ENCODE measurements at places on chromosomes 13 and 19.
A peak's percentile ranks its signal among the peaks of the same experiment; 100 is the strongest.

- DNase-seq = no peak
Measured at GRCh38 chr13:35787937-35788336, 311.4 kb upstream of the MAB21L1 start.

GRCh38 chr19:5974721-5975387 lies 3.1 kb downstream of the RANBP3 start:
- DNase-seq = peak; percentile 67

- no peak for DNase-seq
Measured at GRCh38 chr19:11195681-11196080, 1.7 kb downstream of the KANK2 start.

DNA sequence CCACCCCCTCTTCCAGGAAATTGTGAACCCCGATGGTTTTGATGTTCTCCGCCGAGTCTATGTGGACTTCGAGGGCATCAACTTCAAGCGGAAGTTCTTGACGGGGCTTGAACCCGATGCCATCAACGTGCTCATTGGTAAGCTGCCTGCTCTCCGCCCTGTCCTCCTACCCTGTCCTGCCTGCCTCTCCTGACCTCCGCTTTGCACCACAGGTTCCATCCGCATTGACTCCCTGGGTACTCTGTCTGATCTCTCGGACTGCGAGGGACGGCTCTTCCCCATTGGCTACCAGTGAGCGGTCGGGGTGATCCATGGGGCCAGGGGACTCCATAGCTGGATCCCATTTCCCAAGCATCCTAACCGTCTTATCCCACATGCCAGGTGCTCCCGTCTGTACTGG lies 11.9 kb downstream of the IGFLR1 start:
- peak; percentile 10 for DNase-seq

DNA sequence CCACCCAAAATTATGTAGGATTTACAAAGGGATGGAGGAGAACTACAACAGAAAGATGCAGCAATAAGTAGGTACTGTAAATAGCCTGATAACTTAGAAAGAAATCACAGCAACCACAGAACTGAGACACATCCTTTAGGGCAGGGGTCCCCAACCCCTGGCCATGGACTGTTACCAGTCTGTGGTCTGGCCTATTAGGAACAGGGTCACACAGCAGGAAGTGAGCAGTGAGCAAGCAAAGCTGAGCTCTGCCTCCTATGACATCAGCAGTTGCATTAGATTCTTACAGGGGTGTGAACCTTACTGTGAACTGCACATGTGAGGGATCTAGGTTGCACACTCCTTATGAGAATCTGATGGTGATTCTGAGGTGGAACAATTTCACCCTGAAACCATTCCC lies 997.6 kb downstream of the DIAPH3 start:
- no peak for DNase-seq

DNA sequence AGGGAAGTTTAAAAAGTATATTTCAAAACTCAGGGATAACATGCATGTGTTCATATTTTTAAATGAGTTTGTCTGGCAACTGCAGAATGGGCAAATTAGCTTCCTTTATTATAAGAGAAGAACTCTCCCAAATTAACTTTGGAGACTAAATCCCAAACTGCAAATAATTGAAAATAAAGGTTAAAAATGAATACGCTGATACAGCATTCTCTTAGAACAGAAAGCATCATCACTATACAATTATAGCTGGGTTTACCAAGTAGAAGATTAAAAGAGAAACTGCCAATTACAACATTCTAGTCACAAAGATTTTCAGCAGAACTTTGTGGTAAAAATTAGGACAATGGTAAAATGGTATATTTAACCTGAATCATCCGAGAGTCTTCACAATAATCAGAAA lies 73.3 kb downstream of the OLFM4 start:
- no peak for DNase-seq

DNA sequence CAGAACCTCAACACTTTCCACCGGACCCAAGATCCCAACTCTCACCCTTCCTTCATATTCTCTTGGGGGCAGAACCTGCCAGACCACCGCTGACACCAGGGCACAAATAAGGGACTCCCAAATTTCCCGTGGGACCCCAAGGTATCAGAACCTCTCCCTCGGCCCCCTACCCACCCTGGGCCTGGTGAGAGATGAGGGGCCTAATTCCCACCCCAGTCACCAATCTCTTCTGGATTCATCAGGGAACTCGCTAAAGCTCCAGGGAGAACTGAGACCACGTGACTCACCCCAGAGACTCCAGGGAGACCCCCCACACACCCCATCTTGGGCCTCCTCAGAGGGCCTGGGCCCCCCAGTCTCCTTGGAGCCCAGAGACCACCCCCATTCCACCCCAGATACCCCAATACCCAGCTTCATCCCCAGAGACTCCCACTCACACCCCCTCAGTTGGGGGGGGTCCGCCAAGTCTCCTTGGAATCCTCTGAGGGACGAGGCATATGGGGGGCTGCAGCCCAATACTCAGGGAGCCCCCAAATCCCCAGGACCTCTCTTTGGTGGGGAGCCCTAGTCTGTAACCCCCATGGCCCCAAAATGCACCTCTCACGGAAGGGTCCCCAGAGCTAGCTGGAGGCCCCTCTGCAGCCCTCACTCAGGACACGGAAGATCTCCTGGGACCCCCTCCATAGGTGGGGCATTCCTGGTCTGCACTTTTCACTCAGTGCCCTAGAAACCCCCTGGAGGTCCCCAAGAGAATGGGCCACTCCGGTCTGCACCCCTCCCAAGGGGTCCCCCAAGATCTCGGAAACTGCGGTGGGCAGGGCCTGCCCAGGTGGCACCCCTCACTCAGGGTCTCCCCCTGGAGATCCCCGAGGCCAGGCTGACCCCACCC lies 1.6 kb downstream of the LMNB2 start:
- DNase-seq = no peak

DNA sequence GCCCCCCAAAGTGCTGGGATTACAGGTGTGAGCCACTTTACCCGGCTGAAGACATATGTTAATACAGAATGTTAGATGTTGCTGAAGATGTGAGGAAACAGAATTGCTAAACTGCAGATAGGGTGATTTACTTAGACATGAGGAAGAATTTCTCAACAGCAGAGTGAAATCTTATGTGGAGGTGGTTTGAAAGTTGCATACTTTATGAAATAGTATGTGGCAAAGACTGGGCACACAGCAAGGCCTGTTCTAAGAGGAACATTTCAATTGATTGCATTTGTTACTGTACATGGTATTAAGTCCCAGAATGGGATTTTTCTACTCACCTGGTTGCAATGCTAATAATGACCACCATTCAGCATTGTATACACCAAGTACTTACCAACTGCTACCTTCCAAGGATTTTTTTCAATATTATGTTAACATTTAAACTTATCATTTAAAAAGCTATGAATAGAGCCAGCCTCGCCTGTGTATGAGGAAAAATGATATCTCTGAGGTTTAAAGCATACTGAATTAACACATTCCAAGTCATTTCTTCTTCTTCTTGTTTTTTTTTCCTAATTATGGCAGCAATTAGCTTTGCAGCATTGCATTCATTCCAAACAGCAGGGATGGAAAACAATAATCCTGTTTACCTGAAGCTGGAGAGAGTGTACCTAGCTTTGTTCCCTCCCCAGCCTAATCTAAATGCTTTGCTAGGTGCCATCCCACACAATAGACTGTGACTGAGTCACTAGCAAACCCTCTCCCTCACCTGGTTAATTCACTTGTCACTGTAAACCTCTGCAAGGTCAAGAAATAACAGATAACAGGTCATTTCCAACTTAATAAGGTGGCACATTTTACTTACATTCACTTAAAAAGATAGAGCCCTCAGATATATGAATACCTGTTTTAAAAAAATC lies 19.4 kb upstream of the KLF5 start:
- no peak for DNase-seq

- DNase-seq = no peak
Measured at GRCh38 chr13:48570216-48570828, 37.4 kb upstream of the RCBTB2 start.

- DNase-seq = no peak
Measured at GRCh38 chr19:17775245-17775927, 19.6 kb upstream of the B3GNT3 start.

GRCh38 chr13:113995051-113995601 lies 21.2 kb upstream of the C13orf46 start:
- no peak for DNase-seq

DNA sequence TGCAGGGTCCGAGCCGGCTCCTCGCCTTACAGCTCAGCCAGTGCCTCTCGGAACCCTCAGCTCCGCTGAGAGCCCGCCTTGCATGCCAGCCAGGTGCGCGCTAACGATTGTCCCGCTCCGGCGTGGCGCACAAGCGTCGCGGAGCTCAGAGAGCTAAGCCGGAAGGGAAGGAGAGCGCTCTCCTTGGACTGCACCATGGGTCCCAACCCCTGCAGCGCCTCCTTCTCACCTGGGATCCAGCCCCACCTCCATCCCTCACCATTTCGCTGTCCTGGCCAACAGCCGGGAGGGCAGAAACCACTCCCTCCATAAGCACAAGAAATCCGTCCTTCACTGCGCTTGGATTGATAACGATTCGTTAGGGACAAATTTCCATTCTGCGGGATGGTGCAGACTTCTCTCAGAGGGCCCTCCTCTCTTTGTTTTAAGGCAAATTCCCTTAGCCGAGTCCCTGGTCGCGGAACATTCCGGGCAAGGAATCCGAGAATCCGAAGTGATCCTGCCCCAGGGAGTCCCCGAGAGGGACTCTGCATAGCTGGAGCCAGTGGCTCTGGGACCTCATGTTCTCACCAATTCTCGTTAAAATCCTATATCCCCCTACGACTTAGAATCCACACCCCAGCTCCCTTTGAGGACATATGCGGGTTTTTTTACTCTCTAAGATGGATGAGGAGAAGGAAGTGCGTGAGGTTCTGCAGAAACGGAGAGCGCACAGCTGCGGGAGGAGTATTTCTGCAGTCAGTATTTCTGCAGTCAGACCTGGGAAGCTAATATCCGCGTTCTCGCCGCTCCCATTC lies 2.8 kb downstream of the GSX1 start:
- DNase-seq = no peak

- DNase-seq = no peak
Measured at GRCh38 chr19:16069813-16070365, 6.4 kb upstream of the TPM4 start.

GRCh38 chr19:30077851-30078355 lies 135.9 kb downstream of the URI1 start:
- DNase-seq = no peak

DNA sequence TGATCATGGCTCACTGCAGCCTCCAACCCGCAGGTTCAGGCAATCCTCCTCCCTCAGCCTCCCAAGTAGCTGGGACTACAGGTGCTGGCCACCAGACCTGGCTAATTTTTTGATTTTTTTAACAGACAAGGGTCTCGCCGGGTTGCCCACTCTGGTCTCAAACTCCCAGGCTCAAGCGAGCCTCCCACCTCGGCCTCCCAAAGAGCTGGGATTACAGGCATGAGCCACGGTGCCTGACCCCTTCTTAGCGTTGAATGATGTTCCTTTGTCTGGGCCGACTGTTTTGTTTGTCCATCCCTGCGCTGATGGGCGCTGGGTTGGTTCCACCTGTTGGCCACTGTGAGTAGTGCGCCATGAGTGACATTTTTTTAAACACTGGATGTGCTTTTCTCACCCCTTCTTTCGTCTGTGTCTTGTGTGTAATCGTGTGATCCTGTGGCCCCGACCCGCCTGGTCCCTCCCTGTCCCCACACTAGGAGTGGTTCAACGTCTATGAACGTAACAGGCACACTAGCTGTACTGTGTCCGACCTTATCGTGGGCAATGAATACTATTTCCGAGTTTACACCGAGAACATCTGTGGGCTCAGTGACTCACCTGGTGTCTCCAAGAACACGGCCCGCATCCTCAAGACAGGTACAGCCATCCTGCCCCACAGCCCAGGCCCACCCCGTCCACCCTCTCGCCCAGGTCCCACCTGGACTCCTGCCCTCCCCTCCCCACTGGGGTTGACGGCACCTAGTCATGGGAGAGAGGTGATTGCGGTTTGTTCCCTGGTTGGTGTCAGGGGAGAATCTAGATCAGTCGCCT lies 15.0 kb upstream of the EMC10 start:
- peak; percentile 93 for DNase-seq

- DNase-seq = no peak
Measured at GRCh38 chr13:45861322-45861721, 9.8 kb upstream of the SIAH3 start.

GRCh38 chr19:1270213-1270853 lies 1.2 kb downstream of the CIRBP start:
- DNase-seq = no peak

DNA sequence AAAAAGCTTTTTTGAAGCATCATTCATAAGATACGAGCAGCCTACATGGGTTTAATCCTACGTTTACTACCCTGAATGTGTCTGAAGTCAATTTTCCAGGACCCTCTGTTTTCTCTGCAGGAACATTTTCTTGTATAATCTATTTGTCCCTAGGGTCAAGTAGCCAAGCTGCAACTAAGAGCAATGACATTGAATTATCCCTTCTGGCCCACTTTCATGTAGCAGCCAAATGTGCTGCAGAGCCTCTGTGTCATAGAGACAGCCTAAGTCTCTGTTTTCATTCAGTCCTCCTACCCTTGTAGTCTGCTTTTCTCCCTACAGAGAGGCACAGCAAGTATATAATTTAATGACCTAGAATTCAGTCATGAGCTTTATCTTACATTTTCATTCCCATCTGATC lies 82.1 kb downstream of the ZAR1L start:
- DNase-seq = no peak

- DNase-seq = peak; percentile 59
Measured at GRCh38 chr13:95624020-95624419, 20.5 kb downstream of the DZIP1 start.

DNA sequence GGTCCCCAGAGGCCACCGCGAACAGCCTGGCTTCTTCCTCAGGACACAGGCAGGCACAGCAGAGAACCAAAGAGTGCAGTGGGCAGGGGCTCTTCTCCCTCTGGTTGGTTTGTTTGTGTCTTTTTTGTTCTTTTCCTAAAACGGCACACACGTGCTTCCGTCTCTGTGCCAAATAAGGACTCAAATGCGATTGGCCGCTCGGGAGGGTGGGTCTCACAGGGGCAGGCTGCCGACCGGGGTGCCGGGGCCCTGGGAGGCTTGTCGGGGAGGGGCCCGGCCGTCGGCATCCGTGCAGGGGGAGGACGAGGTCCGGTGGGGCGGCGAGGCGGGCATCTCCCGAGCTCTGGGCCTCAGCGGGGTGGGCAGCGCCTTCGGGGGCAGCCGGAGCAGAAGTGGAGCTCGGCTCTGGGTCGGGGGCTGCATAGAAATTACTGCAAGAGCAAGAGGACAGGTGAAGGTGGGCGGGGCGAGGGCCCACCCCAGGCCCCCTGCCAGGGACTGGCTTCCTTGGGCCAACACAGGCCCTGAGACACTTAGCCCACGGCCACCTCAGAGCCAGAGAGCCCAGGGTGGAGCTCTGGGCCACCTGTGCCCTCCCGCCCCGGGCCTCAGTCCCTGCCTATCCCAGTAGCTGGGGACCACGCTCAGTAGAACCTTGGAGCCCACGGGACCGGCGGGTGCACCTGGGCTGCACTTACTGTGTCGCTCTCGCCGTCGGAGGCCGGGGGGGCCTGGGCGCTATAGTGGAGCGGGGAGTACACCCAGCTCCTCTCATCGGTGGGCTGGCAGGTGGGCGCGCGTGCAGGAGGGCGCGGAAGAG lies 6.4 kb upstream of the CACTIN start:
- no peak for DNase-seq

- DNase-seq = peak; percentile 67
Measured at GRCh38 chr13:99380921-99381645, 73.9 kb upstream of the GPR183 start.

Measured in GM20000 (cell line).